T-cell (primary cell): ENCODE measurements at places on chromosomes 7 and 10. TPM values are rescaled to one million over a fixed set of nuclear protein-coding genes. Genes with fewer than 3 reads are reported as not detected.
A peak's percentile ranks its signal among the peaks of the same experiment; 100 is the strongest.

NPC1L1 gene
- 0.50 TPM for total RNA-seq

ABCB1 gene
- 25.1 TPM for total RNA-seq

MORN4 gene
- 1.5 TPM for total RNA-seq

BHLHA15 gene
- total RNA-seq, result not detected

DNA sequence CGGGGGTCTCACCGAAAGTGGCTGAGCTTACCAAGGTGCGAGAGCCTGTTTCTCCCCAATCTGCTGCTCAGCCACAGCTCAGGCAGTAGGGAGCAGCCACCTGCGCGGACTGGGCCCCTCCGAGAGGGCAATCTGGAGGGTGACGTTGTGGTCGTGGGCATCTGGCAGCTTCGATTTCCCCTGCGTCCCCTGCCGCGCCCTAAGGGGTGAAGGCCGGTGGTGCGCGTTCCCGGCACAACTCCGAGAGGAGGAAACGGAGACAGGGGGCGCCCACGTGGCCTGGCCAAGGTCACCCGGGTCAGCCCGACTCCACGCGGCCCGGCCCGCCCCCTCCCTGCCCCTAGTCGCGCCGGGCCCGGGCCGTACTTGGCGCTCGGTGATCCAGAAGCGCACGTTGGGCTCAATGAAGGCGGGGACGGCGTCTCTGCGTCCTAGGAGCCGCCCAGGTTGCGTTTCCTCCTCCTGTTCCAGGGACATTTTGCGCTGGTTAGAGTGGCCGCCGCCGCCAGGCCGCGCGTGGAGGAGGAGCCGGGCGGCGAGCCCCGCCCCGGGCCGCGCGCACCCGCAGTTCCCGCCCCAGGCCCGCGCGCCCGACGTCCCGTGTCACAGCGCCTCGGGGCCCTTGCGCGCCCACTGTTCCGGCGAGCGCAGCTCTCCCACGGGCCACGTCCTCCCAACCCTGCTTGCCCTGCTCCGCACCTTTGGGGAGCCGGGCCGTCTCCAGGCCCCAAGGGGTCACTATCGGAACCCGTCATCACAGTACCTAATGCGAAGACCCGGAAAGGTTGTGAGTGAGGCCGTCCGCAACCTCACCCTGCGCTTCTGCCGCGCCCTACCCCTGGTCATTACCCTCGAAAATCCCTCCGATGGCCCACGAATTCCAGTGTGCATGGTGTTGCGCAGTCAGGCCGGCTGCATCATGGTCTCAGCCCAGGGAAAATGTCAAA lies at the start of gene SFXN4:
Gene SFXN4 (minus strand): TSS at position 544 of the 947 bp plus-strand sequence. CDS start 67 bp downstream, at position 477.
- DNase-seq, result peak; percentile 81

DNA sequence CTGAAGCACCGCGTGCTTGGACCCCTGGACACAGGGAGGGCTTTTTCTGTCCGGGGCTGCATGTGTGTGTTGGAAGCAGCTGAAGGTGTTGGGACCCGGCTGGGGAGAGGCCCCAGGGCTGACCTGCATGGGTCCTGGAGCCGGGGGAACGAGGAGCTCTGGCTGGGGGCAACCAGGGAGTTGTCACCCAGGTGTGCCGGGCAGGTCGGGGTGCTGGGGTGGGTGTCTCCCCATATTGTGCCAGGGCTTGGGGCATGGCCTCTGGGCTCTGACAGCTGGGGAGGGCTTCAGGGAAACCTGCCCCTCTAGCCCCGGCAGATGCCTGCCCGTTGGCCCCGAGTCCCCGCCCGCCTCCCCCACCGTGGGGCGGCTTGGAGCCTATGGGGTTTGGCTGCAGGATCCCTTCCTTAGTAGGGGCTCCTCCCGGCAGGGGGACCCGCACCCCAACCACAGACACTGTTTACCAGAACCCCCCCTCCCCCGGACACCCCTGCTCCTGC lies 42.3 kb downstream of the UNCX start:
- DNase-seq, result no peak

- no peak for DNase-seq
Measured at GRCh38 chr10:109882251-109883057, 40.9 kb downstream of the XPNPEP1 start.

- DNase-seq, result no peak
Measured at GRCh38 chr7:99976626-99977025, 795 bp upstream of the AZGP1 start.

DNA sequence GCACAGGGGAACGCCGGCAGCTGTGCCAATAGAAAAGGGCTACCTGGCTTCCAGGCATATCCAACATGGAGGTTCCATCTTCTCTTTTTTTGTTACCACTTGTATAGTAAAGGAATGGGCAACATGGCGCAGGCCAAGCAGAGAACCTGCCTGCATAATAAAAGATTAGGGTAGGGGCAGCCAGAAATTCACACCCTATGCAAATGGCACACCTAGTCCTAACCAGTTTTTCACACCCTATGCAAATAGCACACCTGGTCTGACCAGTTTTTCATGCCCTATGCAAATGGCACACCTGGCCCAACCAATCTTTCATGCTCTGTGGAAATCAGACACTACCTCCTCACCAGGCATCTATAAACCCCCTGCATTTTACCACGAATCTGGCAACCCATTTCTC lies 369.5 kb downstream of the IPMK start:
- no peak for DNase-seq

DNA sequence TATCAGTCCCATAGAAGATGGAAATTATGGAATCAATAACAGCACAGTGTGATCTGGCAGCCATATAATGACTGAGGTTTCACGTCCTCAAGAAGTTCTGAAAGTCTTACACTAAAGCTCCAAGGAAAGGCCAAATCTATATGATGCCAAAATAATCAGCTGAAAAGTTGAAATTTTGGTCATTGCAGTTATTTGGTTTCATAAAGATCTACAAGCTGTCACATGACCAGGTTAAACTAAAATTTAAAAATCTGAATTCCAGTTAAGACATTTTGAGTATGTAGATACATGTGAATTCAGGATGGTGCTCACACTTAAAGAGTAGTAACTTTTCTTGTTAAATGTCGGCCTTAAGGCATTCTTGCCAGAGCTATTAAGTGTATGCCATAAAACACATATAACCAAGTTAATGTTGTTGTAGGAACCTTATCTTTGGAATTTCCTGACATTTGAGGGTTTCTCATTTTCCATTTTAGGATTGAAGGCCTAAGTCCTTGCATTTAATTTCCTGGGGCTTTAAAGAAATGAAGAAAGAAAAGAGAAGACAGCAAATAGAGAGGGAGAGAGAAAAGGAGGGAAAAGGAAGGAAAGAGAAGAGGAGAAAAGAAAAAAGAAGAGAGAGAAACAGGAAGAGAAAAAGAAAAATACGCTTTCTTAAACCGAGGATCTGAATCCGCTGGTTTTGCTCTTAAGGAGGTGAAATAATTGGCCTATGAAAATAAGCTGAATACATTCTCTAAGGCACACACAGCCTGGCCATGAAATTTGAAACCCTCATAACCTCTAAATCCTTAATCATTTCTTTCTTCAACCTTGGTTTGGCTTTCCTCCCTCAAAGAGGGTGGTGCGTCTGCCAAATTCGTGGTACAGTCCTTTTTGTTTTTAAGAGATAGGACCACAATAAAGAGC lies 43.8 kb downstream of the DENND2A start:
- no peak for DNase-seq

GRCh38 chr7:23358152-23358674 lies 59.1 kb downstream of the MALSU1 start:
- no peak for DNase-seq

DNA sequence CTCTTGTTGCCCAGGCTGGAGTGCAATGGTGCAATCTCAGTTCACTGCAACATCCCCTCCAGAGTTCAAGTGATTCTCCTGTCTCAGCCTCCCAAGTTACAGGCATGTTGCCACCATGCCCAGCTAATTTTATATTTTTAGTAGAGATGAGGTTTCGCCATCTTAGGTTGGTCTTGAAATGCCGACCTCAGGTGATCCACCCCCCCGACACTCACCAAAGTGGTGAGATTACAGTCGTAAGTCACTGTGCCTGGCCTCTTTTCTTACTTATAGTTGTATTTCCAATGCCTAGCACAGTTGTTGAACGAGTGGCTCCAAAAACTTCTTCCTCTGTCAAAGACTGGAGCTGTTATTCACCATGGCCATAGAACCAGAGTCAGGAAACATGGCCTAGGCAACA lies 6.7 kb downstream of the RNF216 start:
- DNase-seq, result no peak
